ENCODE measurements at places on chromosomes 2 and 18. TPM values are rescaled to one million over a fixed set of nuclear protein-coding genes. Genes with fewer than 3 reads are reported as not detected.

Gene CHRND
- not detected for polyA plus RNA-seq

Gene ERLEC1
- polyA plus RNA-seq = 47.3 TPM

Gene HOXD13
- not detected for polyA plus RNA-seq

Gene ZNF521
- not detected for polyA plus RNA-seq

Gene CCDC150
- not detected for polyA plus RNA-seq

Gene ANO7
- polyA plus RNA-seq = not detected

Gene TRIP12
- 14.5 TPM for polyA plus RNA-seq

DNA sequence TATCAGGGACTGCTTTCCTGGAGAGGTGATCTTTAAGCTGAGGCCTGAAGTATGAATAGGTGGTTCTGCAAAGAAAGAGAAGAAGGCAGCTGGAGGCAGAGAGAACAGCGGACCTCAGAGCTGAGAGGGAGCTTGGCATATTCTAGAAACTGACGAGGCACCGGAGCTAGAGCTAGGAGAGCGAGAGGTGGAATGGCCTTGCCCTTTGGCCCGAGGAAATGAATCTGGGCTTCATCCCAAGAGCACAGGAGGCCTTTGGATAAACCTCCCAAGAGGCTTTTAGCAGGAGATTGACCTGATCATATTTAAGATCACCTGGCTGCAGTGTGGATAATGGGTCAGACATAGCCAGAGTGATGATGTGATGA, 7.9 kb downstream of the DYSF start:
- no peak for DNase-seq

DNA sequence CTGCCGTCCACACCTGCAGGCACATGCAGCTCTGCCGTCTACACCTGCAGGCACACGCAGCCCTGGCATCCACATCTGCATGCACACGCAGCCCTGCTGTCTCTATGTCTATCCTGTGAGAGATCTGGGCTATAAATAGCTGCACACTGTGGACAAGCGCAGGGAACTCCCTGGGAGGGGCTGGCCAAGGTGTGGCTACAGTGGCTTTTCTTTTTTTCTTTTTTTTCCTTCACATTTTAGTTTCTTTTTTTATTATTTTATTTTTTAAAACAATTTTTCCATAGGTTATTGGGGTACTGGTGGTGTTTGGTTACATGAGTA, 42.0 kb downstream of the TMEM182 start:
- no peak for DNase-seq

GRCh38 chr2:49980774-49981173, 826.5 kb upstream of the FSHR start:
- DNase-seq = no peak

GRCh38 chr2:182705761-182706160, 10.3 kb upstream of the DNAJC10 start:
- no peak for DNase-seq

DNA sequence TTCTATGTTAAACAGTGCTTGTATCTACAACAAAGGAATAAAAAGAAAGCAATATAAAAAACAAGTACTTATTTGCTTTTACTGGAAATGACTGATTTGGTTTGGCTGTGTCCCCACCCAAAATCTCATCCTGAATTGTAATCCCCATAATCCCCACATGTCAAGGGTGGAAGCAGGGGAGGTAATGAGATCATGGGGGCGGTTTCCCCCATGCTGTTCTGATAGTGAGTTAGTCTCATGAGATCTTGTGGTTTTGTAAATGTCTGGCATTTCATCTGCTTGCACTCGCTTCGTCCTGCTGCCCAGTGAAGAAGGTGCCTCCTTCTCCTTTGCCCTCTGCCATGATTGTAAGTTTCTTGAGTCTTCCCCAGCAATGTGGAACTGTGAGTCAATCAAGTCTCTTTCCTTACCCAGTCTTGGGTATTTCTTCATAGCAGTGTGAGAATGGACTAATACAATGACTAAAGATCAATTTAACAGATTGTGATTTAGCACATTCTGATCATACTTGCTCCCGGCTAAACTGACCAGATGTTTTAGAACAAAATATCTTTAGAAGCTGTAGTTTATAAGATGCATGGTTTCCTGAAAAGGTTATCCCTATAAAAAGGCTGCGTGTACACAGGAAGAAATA, 19.9 kb downstream of the PTH2R start:
- DNase-seq = no peak

All from CD4-positive, alpha-beta memory T cell (primary cell).